ENCODE measurements at places on chromosomes 2 and 18.

DNA sequence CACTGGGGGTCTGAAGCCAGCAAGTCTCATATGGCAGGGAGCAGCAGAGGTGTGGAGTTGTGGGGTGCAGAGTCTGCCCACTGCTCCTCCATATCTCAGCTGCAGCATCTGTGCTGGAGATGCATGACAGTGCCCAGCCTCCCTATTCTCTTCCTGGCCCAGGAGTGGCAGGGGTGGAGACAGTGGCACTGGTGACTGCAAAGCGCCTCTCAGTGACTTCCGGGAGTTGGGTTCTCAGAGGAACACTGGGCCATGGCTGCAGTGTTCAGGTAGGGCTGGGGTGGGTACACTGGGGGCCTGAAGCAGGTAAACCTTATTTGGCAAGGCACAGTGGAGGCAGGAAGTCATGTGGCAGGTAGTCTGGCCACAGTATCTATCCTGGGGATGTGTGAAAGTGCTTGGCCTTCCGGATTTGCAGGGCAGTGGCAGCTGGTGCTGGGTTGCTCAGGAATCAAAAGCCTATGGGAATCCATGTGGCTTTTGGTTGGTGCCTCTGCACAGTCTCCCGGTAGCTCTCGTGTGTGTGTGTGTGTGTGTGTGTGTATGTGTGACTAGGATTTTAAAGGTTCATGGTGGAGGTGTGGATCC lies 60.3 kb upstream of the THUMPD2 start:
- no peak for DNase-seq

DNA sequence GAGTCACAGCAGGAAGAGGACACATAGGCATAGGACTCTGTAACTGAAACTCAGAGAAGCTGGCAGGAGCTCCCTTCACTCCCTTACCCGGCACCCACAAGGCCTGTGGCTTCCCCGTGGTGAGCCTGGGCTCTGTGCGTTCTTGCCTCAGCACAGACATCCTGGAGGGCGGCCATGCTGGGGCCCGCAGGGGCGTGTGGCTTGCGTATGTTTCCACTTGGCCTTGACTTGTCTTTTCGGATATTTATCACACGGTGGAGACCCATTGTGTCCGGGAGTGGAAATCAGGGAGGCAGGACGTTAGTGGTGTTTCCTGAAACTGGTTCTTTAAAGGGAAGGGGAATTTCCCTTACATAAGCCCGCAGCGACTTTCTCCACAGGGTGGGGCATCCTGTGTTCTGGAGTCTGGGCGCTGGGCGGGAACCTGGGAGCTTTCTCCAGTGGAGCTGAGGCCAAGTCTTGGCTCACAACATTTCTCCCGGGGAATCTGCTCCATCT lies 49.9 kb upstream of the EML6 start:
- no peak for DNase-seq

GRCh38 chr18:10121786-10122515 lies 208.1 kb downstream of the VAPA start:
- DNase-seq, result no peak

GRCh38 chr2:179332903-179333302 lies 68.3 kb upstream of the SESTD1 start:
- DNase-seq, result no peak

- DNase-seq, result no peak
These were observed 39.2 kb downstream of the ARHGEF4 start for GRCh38 chr2:130875935-130876334.

GRCh38 chr2:143401861-143402260 lies 272.6 kb downstream of the ARHGAP15 start:
- DNase-seq, result no peak

GRCh38 chr18:44725300-44726058 lies 44.8 kb downstream of the SETBP1 start:
- DNase-seq, result no peak

- DNase-seq, result no peak
These were observed 167.7 kb downstream of the CAMKMT start for GRCh38 chr2:44529448-44529847.

GRCh38 chr2:36549165-36549574 lies 48.8 kb downstream of the FEZ2 start:
- no peak for DNase-seq

GRCh38 chr2:48483916-48484315 lies 46.0 kb upstream of the STON1 start:
- DNase-seq, result no peak

DNA sequence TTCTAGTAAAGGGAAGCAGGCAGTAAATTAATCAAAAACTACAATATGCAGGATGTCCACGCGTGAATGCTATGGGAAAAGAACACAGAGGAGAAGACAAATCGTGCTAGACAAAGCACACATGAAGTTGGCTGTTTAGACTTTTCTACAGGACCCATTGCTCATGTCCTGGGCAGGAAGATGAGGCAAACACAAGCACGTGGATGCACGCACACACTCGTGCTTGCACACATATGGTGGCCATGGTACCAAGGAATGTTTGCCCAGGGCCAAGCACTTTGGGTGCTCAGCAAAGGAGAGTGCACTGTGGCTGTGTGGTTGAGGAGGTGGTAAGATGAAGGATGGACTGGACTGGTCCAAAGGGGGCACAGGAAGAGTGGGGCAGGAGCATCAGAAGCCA lies 80.2 kb upstream of the MCFD2 start:
- DNase-seq, result no peak

DNA sequence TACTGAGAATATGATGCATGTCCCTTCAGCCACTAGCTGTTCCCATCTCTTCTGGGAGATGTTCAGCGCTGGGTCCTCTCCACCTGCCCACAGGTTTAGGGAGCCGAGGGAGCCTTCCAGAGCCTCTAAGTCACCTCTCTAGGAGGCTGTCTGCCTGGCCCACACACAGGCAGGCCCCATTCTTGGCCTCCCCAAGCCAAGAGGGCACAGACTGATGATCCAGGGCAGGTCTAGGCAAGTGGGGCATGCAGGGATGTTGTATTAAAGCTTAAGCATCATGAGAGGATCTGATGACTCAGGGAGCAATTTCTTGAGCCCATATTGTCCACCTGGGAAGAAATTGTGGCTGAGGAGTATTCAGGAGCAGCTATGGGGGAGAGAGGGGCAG lies 19.9 kb downstream of the TMSB10 start:
- DNase-seq, result no peak

GRCh38 chr18:2918761-2919550 lies 72.2 kb downstream of the EMILIN2 start:
- no peak for DNase-seq

DNA sequence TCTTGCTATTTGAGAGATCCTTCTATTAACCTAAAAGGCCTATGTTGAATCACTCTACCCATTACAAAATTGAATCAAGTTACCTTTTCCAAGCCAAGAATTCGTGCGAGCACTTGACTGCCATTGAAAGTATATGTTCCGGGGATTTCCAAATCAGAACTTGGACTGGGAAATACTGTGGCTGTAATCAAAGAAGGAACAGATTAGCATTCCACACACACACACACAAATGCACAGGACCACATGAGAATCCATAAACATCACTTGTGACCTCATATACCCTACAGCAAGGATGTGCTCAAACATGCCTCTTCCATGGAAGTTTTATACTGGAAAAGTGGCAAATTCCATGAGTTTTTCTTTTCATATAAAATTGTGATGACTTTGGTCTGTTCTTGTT lies 86.0 kb downstream of the ABCA12 start:
- DNase-seq, result no peak

DNA sequence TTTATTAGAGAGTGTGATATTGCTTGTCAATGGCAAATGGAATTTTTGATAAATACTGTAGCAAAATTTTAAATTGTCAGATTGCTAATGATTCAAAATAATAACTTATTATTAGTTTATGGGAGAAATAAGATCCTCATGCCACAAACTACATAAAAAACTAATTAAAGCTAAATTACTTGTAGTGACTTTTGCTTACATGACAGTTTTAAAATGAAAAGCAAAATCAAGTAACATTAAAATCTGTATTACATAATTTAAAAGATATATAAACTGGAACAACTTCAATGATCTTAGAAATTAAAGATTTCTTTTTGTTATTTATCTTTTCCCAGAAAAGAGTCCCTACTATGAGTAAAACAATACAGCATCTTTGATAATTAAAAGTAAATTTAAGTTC lies 17.7 kb upstream of the RND3 start:
- DNase-seq, result no peak

- DNase-seq, result no peak
These were observed 22.7 kb downstream of the ALPK2 start for GRCh38 chr18:58606236-58606635.

DNA sequence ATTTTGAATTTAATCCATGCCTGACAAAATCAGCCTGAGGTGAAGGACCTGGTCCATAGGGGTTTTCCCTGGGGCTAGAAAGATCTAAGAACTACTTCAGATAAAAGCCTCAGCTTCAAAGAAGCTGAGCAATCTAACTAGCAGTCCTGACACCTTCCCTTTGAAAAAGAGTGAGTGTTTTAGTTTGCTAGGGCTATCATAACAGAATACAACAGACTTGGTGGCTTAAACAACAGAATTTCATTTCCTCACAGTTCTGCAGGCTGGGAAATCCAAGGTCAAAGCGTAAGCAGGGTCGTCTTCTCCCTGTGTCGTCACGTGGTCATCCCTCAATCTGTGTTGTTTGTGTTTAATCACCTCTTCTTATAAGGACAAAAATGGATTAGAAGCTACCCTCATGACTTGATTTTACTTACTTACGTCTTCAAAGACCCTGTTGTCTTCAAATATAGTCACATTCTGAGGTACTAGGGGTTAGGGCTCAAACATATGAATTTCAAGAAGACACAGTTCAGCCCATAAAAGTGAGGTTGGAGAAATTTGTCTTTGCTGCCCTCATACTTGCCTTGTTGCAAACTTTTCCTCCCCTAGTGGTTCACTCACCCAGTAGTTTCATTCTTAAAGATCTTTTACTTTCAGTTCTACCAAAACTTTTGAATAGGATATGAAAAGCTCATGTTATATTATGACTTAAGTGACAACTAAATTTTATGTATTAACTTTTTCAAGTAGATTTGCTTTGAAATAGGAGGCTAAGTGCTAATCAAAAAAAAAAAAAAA lies 673.8 kb downstream of the ARHGAP15 start:
- DNase-seq, result no peak

GRCh38 chr2:62334440-62335058 lies 138.6 kb downstream of the B3GNT2 start:
- no peak for DNase-seq
